Dermis blood vessel endothelial cell (primary cell): ENCODE measurements at places on chromosomes 6 and 20. TPM values are rescaled to one million over a fixed set of nuclear protein-coding genes. Genes with fewer than 3 reads are reported as not detected.

Gene HUS1B
- total RNA-seq: 0.98 and 1.5 TPM in 2 replicates

Gene PAX1
- total RNA-seq: not detected in 2 replicates

Gene TCF21
- not detected in 2 replicates for total RNA-seq

Gene TTK
- 8.5 and 37.9 TPM in 2 replicates for total RNA-seq

Gene SMPD2
- 9.9 and 12.6 TPM in 2 replicates for total RNA-seq

Gene CLDN20
- total RNA-seq: not detected in 2 replicates

Gene ERVFRD-1
- total RNA-seq: under 0.01 and 0.05 TPM in 2 replicates

Gene BCLAF1
- 108 and 189 TPM in 2 replicates for total RNA-seq

Gene MAP1LC3A
- 20.9 and 45.8 TPM in 2 replicates for total RNA-seq
